Hematopoietic multipotent progenitor cell (in vitro differentiated cells): ENCODE measurements at places on chromosomes 6 and 20.
A peak's percentile ranks its signal among the peaks of the same experiment; 100 is the strongest.

DNA sequence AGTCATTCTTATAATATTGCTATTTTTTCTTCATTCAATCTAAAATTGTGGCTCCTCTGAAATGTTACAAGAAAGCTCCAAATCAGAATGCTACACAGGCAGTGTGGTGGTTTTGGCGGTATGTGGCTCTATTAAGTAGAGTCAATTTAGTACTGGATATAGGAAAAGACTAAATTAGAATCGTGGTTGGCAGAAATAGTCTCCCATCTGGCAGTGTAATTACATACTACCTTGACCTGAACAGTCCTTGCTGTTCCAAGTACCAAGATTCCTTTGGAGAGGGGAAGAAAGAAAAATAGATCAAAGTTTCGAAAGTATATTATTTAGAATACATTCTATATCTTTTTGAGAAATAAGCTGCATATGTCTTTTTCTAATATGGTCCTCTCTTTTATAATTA lies 78.2 kb downstream of the C6orf118 start:
- DNase-seq = no peak

GRCh38 chr6:136618086-136618485 lies 67.9 kb upstream of the MAP7 start:
- DNase-seq = no peak

DNA sequence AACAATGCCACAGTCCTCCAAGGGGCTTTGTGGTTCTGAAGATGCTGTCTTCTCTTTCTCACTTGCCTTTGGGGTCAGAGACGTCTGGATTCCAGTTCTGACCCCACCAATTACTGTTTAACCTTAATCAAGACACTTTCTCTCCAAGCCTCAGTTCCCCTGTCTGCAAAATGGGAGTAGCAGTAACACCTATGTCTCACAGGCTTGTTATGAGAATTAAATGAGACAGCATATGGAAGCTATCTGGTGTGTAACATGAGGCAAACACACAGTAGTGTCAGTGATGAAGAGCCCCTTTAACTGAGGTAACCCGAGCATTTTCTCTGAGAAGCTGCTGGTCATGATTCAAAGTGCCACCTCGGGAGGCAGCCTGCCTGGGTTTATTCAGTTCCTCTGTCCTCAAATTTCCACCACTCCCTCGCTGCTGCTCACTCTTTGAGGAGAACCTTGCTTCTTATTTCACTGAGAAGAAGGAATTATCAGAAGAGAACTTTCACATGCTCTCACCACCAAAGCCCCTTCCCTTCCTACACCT lies 11.7 kb downstream of the PPIL1 start:
- no peak for DNase-seq

DNA sequence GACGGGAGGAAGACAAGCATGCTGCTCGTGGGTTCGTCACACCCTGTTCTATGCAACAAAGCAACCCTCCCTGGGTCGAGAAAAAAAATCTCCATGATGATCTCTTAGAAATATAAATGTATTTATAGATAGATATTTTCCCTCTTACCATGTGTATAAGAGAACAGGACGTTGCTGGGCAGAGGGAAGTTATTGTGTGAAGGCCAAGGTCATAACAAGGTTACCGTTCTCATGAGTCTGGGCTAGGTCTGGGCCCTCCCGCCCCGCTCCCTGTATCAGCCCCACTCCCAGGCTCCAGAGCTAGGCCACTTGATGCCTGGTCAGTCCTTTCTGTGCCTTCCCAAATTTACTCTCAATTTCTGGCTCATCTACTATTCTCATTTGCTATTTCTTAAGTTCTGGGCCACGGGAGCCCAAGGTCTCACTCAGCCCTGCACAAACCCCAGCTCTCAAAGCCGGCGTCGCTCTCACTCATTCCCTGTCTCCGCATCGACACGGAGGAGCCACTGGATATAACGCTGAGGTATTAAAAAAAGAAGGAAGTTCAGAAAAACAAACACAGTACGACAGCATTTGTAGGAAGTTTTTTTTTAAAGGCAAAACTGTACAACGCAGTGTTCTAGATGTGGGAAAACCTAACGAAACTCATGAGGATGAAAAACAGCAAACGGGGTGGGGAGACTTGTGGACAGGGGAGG lies 96.8 kb downstream of the PSMG4 start:
- peak; percentile 23 for DNase-seq

GRCh38 chr6:142960098-142960497 lies 15.1 kb upstream of the HIVEP2 start:
- no peak for DNase-seq

- DNase-seq = peak; percentile 86
Observed at GRCh38 chr6:89952686-89953085, 58.4 kb downstream of the GJA10 start.

DNA sequence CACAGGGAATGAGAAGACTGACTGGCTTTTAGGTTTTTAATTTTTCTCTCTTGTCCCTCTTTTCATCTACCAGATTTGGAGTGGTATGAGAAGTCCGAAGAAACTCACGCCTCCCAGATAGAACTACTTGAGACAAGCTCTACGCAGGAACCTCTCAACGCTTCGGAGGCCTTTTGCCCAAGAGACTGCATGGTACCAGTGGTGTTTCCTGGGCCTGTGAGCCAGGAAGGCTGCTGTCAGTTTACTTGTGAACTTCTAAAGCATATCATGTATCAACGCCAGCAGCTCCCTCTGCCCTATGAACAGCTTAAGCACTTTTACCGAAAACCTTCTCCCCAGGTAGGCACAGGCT lies 644 bp downstream of the MAD2L1BP start:
- DNase-seq = no peak

- no peak for DNase-seq
Observed at GRCh38 chr20:4767084-4767483, 45.4 kb downstream of the PRND start.

DNA sequence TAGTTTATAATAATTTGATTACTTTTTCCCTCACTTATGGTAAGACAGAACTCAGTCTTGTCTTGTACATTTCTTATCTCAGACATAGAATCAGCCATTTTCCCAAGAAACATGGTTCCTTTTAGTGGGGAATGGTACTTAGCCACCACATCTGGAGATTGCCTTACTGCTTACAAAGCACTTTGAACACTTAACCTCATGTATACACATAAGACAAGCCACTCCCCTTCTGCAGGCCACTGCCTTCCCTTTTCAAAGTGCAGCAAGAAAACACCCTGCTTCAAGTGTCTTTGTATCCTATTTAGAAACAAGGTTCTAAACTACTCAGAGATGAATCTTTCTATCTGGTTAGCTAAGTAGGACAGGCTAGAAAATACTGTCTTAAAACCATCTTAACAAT lies 159.2 kb downstream of the UBE3D start:
- no peak for DNase-seq

DNA sequence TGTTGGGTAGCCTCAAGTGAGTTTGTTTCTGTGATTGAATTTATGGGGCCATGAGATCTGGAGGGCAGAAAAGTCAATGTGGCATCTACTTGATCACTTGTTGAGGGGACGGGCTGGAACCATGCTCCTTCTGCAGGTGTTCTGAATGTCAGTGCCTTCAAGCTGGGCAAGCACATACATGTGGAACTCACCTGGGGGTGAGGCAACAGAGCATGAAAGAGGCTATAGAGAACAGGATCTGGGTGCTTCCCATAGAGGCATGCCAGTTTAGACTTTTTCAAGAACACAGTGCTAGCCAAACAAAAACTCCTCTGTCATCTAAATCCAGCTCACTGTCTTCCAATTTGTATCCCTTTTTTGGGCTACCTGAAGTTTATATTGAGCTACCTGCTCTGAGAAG lies 77.8 kb upstream of the SLC35B3 start:
- DNase-seq = no peak

GRCh38 chr20:16147216-16147615 lies 426.0 kb downstream of the KIF16B start:
- DNase-seq = no peak

GRCh38 chr20:46142124-46142523 lies 24.0 kb downstream of the CD40 start:
- DNase-seq = no peak

DNA sequence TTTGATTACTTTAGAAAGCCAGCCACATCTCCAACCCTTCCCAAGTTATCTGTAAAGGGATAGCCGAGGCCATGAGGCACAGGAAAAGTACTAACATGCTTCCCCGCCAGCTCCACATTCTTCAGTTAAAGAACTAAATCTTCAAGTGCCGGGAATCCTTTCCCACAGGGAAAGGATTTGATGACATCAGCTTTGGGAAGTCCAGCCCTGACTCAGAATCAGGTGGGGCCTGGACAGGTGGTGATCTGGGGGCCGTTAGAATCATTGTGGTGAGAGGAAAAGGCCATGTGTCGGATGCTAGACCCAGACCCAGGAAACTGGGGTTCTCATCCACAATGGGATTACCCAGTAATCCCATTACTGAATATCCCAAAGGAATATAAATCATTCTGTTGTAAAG lies 580.0 kb downstream of the QKI start:
- no peak for DNase-seq

GRCh38 chr6:168628176-168628553 lies 187.2 kb downstream of the SMOC2 start:
- DNase-seq = no peak

DNA sequence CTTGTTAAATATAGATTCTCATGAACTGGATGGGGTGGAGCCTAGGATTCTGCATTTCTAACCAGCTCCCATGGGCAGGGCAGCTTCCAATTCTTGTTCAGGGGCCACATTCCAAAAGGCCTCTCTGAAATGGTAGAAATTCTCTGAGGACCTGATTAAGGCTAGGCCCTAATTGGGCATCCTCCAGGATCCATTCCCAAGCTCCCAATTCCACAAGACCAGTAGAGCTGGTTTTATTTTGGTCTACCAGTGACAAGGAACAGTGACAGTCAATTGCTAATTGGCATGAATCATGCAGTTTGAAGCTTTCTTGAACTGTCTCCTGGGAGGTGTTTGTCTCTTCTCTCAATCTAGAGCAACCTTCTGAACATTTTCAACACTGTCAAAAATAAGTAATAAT lies 3.0 kb downstream of the THBD start:
- no peak for DNase-seq

- no peak for DNase-seq
Observed at GRCh38 chr20:3150908-3151307, 8.8 kb downstream of the FASTKD5 start.

GRCh38 chr6:48630511-48630910 lies 519.5 kb upstream of the PTCHD4 start:
- no peak for DNase-seq

GRCh38 chr6:170296746-170297575 lies 6.1 kb upstream of the DLL1 start:
- DNase-seq = no peak

DNA sequence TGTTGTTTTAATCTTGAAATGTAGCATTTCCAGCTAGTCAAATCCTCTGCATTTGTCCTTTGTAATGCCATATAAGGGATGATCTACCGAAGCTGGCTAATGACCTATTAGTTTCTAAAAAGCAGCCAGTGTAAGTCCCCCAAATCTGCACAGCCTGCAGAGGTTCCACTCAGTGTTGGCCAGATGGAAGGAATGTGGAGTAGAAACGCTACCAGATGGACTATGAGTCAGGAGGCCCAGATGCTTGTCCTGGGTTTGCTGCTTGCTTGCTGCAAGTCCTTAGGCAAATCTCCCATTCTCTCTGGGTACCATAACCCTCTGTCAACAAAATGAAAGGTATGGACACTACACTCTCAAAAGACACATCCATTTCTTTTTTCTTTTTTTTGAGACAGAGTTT lies 149.8 kb downstream of the BTBD9 start:
- DNase-seq = no peak

GRCh38 chr6:31525932-31526591 lies 2.7 kb upstream of the MCCD1 start:
- DNase-seq = peak; percentile 17

DNA sequence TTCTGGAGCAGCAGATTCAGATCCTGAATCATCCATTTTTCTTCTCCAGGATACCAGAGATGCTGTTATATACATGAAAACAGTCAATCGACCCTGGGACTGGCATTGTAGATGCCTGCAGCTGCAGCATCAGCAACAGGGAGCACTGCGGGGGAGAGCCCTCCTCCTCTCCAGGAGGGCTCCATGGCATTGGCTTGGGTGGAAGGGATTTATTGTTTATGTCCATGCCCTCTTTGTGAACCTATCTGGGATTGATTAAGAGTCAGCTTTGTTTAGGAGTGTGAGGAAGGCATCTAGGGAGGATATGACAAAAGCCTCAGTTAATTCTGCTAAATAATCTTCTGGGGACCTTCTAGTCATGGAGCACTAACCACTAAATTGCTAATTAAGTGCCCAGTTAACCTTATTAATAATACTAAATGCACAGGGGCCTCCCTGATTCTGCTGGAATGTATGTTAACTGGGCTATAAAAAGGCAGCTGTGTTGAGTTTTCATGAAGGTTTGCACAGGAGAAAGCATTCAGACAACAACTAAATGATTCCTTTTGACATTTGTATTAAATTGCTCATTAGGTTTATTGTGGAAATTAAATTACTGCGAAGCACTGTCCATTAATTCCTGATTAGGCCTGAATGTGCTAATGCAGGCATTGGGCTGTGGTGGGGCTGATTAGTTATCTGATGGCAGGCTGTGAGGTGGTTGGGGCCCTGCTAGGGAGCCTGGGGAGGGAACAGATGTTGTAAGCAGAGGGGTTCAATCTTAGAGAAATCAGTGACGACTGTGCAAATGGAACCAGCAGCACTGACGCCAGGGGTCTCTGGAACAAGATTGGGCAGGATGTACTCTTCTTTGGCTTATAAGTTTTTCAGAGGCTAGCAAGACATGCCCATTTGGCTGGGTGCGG lies 57.6 kb downstream of the IMPG1 start:
- DNase-seq = no peak

GRCh38 chr6:135871296-135871695 lies 19.8 kb downstream of the PDE7B start:
- DNase-seq = no peak

GRCh38 chr6:149969635-149970034 lies 5.9 kb downstream of the ULBP1 start:
- DNase-seq = no peak

- DNase-seq = no peak
Observed at GRCh38 chr6:50822078-50822476, 3.4 kb downstream of the TFAP2B start.

DNA sequence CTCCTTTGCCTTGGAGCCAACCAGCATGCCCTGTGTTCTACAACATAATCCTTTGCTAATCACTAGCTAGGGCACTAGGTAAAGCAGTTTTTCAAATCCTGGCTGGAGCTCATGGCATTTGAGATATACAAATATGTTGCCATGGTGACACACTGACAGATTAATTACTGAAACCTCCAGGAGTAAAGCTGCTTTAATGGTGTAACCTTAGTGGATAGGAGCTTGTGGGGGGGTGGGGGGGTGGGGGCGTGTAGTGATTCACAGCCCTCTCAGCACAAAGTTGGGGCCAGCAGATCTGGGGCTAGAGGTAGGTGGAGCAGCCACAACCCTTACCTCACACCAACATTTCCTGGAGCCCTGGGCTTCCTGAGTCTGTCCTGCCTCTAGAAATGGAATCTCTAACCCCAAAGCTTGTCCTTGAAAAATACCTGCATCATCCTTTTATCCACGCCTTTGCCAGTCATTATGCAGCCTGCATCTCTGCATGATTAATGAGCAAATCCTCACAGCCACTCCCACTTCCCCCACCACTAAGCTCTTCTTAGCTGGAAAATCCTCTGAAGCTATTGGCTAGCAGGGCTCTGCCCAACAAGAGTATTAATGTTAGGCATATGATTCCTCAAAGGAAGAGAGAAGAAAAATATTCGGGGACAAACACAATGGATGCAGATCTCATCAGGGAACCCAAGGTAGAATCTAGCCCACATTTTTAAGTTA lies 84.5 kb upstream of the PRND start:
- no peak for DNase-seq

- peak; percentile 59 for DNase-seq
Observed at GRCh38 chr20:51402201-51402600, 140.3 kb downstream of the NFATC2 start.
